ENCODE measurements at places on chromosomes 5 and 9.

- no peak for DNase-seq
These were observed at the start of gene GRIN3A for GRCh38 chr9:101738566-101739183. Gene GRIN3A, minus strand, starts transcription at chr9:101738647. Its CDS starts 668 bp downstream, at chr9:101737979.

DNA sequence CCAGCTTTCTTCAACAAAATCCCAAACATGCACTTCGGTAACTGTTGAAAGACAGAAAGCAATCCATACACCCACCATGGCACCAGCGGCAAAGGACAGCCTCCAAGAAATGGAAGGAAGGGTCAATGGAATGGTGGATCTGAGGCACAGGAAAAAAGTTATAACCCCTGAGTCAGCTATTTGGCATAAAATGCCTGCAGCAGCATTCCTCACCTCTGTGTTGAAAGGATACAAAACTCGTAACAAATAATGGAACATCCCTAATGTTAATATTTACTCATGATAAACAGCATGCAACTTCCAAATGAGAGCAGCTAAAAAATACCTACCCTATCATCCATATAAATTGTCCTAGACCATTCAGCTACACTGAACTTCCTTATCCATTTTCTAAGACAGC lies 9.4 kb downstream of the FBXW11 start:
- no peak for DNase-seq

DNA sequence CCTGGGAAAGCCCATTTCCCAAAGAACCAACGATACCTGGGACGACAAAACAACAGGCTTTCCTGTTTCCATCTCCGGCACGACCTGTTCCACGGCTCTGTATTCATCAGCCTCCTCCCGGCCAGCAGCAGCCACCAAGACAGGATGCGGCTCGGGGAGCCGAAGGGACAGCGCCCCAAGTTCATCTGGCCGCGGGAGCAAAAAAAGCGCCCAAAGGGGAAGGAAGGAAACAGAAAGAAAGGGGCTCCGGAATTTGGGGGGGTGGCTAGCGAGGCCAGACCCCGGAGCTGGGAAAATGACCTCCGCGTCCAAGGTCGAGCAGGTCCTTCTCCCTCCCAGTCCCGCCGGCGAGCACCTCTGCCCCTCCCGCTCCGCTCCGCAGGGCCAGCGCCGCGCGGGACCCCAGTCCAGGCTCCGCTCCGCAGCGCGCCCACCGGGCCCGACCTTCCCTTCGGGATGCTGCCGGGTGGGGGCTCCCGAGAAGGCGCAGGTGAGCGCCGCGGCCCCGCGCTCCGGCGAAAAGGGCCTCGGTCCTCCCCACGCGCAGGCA lies 608 bp downstream of the ELOVL7 start:
- DNase-seq = no peak

DNA sequence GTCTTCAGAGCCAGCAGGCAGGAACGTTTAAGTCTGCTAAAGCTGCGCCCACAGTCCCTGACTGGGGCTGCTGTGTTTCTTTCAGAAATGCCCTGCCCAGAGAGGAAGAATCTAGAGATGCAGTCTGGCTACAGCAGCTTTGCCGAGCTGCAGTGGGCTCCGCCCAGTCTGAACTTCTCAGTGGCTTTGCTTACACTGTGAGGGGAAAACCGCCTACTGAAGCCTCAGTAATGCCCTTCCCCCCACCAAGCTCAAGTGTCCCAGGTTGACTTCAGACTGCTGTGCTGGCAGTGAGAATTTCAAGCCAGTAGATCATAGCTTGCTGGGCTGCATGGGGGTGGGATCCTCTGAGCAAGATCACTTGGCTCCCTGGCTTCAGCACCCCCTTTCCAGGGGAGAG lies 78.4 kb downstream of the SREK1 start:
- DNase-seq = no peak

DNA sequence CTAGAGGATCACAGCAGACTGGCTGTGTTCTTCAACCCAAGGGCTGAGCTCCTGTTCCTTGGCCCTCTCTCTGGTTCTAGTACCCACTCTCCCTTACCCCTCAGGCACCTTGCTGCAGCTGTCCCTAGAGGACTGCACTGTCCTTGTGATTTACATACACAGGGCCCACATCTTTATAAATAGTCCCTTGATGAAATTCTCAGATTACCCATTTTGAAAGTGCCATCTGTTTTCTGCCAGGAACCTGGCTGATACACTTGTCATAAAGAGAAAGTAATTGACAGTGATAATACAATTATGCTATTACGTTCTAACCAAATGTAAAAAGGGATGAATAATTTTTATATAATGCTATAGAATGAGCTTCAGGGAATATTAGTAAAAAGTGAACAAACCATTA lies 16.5 kb upstream of the SPARC start:
- peak; percentile 28 for DNase-seq

DNA sequence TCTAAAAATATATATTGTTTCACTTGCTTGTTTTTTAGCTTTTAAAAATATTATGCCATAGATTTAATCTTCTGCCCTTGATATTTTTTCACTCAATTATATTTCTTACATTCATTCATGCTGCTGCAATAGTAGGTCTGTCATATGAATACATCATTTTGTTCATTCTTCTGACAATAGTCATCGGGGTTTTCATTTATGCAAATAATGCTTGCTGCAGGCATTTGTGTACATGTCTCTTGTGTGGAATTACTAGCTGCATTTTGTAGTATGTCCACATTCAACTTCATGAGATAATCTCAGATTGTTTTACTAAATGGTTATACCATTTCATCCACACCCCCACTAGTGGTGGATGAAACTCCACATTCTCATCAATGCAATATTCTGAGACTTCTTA lies 5.3 kb upstream of the PLPP1 start:
- peak; percentile 55 for DNase-seq

All from NCI-H526 treated with DMSO at 0.1 percent for 48 hours (cell line).